Retina (tissue), 1 donor: ENCODE measurements at places on chromosomes 11 and 22.

DNA sequence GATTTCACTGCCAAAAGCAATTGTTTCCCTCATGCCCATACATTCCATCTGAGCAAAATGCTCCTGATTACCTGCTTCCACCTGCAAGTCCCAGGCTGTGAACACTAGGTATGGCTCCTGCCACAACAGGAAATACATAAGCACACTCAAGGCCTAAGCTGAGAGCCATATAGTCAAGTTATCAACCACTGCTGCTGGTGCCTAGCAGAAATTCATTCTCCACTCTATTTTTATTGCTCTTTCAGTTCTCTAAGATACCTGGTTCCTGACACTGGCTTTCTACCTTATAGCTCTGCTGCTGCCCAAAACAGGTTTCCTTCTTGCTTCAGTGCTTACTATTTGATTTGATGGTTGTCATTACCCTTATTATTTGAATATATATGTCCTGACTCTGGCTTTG, 31.6 kb downstream of the SLC36A4 start:
- DNase-seq, result no peak

- DNase-seq, result peak; percentile 54
Measured at GRCh38 chr11:5596607-5597201, at the start of gene TRIM6. Gene TRIM6 (plus strand): TSS chr11:5596637. CDS start chr11:5596898, 261 bp downstream.

DNA sequence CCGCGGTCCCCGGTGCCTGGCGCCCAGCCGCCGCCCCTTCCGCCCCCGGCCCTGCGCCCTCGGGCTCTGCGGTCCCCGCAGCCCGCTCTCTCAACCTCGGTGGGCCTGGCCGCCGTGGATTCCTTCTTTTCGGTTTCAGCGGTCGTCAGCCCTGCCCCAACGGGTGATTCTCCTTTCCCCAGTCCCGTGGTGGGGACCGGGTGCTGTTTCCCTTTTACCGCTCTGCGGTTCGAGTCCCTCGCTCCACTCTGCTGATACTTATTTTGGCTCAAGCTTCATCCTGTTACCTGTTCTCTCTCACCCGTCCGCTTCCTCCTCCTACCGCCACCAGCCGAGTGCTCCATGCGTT, 494 bp downstream of the ZDHHC5 start:
- DNase-seq, result no peak

DNA sequence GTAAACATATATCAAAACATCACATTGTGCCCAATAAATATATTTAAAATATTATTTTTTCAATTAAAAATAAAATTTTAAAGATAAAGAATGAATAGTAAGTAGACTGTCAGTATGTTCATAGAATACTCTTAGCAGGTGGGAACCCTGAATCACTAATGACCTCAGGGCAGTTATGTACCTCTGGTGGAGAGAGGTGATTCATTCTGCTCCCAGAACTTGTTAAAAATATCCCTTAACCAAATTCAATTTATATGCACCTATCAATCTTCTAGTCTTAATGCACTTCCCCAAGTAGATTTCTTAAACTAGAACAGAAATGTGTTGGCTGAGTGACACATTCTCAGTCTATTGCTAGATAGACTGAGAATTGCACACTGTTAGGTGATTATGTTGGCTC, 183.9 kb upstream of the SYN3 start:
- DNase-seq, result no peak

DNA sequence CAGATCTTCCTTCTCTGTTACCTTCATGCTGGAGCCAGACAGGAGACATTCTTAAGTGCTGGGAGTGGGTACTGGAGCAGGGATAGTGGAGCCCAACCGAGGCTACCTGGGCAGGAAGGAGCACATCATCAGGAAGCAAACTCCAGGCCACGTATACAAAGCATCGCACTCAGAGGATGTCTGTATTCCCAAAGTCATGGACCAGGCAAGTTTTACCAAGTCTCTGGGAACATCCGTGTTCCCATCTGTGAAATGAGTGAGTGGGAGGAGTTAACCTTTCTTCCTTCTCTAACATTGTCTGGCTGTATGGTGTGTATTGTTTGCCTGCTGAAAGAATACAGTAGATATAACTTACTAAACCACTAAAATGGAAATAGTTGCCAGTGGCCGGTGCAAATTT, 175.0 kb upstream of the TMEM45B start:
- no peak for DNase-seq

GRCh38 chr22:21725956-21726649, 9.5 kb downstream of the YPEL1 start:
- no peak for DNase-seq

DNA sequence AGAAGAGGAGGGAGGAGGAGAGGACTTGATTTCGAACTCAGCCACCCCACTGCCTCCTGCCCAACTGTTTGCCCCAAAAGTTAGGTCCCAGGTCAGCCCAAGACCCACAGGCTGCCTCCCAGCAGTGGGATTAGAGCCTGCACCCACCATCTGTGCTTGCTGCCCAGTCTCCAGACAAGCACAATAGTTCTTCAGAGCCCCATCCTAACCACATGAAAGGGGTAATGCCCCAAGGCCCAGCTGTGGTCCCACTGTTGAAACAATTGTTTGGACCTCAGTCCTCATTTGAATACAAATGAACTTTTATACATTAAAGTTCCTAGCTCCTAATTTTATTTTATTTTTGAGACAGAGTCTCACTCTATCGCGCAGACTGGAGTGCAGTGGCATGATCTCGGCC, 5.4 kb upstream of the VPS51 start:
- no peak for DNase-seq

DNA sequence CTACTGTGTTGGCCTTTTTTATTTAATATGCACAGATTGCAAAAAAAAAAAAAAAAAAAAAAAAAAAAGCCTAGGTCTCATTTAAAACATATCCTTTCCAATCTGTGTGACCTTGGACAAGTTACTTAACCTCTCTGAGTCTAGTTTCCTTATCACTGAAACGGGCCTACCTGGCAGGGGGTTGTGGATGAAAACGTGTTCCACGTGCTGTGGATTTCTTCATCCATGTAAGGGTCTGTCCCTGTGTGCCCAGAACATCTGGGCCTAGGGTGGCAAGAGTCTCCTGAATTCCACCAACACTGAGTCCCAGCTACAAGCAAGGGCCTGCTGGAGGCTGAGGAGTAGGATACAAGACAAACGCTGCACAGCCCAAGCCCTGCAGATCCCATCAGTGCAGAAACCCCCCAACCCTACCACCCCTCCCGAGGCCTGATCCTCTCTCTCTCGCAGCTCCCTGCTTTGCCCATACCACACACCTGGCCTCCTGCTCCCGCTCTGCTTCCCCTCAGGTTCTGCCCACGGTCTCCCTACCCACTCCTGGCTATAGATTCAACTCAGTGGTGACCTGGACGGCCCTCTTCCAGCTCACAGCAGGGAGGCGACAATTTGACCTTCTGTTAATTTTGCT, 4.7 kb upstream of the GNAZ start:
- no peak for DNase-seq

DNA sequence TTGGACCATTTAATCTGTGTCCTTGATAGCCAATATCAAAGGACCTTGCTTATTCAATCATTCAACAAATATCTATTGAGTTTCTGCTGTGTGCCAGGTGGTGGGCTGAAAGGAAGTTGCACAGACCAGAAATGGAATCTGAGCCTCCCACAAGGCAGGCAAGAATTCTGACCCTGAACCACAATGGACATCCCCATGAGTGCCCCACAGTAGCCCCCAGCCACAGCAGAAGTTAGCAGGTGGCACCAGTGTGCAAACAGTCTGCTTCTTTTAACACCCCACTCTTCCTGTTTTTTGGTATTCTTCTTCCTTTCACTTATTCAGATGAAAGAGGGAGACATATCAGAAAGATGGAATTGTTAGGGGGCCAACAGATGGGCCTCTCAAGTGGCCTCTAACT, 12.2 kb upstream of the SERPING1 start:
- peak; percentile 29 for DNase-seq

DNA sequence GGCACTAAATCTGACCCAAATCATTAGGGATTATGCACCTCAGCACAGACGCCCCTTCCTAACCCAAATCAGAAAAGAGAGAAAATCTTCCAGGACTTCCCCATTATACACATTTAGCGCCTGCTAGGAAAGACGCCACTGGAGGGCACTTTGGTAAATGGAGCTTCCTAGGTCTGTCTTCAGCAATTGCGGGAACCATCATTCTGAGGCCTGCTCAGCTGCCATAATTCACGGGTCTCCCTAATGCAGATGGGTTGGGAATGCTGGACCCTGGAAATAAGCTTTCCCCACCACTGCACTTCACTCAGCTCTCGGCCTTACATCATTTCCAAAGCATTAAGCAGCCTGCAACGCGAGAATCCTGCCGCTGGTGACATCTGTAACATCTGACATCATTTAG, 86.2 kb upstream of the OPCML start:
- DNase-seq, result peak; percentile 13

DNA sequence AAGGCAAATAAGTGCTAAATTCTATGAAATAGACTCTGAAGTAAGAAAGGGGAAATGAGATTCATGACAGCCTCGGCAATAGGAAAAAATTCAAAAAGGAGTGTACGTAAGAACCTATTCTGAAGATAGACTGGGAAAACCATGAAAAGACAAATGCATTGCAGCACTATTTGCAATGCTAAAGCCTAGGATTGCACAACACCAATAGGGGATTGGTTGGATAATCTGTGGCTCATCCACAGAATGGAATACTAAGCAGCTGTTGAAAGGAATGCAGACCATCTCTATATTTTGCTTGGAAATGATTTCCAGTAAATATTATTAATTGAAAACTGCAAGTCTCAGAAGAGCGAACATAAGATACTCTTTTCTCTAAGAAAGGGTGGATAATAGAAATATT, 91.7 kb upstream of the CLMP start:
- DNase-seq, result no peak

DNA sequence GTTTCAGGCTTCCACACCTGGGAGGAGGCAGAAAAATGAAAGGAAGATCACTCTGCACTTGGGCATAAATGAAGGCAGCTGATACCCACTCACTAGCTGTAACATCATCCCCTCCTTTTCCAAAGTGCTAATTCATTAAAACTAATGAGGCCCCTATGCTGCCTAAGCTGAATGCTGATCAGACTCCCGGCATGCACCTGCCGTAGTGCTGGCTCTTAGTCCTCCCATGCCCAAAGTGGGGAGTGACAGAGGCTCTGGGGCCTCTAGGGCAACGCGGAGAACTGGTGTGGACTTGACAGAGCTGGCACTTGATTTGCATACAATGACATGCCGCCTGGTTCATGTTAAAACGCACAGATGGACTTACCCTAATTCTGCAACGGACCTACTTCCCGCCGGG, 96.5 kb upstream of the NCAM1 start:
- no peak for DNase-seq

- DNase-seq, result no peak
Measured at GRCh38 chr11:32331792-32332191, 103.5 kb downstream of the WT1 start.

DNA sequence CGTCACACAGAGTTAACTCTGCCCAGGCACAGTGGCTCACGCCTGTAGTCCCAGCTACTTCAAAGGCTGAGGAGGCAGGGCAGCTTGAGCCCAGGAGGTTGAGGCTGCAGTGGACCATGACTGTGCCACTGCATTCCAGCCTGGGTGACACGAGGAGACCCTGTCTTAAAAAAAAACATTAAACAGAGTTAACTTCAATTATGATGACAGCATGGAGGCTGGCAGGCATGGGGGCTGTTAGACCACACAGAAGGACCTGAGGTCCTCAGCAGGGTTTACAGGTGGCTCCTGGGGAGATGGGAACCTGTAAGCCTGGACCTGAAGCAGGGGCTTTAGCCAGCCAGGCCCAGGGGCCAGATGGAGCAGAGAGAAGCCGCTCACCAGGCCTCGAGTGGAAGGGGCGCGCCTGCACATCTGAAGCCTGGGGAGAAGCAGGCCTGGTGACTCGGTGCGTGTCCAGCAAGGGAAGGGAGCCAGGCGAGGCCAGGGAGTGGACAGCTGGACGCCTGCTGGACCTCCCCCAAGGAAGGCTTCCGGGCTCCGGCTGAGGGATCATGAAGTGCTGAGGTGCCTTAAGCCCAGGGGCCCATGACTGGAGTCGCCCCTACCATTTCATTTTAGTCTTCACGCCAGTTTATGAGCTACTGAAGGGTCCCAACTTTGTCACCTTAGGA, 25.3 kb downstream of the RPUSD4 start:
- DNase-seq, result peak; percentile 30

DNA sequence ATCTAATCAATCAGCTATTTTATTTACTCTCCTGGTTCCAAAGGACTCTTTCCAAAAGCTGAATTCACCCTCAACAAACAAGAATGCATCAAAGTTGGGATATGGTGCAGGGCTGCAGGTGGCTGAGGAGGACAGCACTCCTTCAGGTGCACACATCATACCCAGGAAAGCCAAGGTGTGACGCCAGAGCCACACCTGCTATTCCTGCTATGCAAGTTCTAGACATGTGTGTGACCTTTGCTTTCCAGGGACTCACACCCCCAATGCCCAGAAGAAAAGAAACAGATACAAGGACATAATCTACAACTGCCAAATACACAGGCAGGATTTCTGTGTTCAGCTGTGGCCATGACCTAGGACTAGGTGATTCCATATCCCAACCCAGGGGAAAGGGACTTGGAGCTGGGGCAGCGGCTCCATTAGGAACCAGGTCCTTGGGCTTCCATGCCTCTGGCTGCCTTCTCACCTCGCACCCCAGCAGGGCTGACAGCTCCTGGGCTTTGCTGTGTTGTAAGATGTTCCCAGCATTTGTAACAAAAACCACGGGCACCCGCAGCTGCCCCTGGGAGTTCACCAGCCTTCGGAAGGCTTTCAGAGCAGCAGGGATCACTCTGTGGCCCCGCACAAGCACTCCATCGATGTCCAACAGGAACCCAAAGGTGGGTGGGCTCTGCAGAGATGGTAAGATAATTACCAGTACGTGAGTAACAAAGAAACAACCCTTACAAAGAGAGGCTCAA, 9.8 kb downstream of the HDHD5 start:
- DNase-seq, result no peak

- DNase-seq, result no peak
Measured at GRCh38 chr22:40967111-40967760, 16.1 kb downstream of the RBX1 start.

DNA sequence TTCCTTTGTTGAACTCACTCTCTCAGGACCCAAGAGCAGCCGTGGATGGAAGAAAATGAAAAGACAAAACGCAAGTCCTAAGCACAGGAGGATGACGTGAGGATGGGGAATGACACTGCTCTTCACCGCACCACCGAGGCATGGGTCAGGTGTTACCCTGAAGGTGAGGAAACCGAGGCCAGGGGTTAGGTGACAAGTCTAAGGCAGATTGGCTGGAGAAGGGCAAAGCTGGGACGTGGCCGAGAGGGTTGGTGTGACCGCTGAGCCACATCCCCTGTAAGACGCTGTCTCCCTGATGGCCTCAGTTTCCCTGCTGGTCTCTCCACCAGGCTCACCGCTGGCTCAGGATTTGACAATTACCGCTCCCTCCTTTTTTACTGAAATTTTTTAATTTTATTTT, 284.4 kb downstream of the CTTN start:
- no peak for DNase-seq
